ENCODE measurements at places on chromosomes 12 and 14.

- peak; percentile 27 for DNase-seq
These were observed 44.8 kb downstream of the CPSF6 start for GRCh38 chr12:69284131-69284530.

GRCh38 chr12:38907201-38907923, 2.0 kb upstream of the CPNE8 start:
- DNase-seq: no peak

- DNase-seq: no peak
These were observed 97.6 kb upstream of the DIO3 start for GRCh38 chr14:101463566-101464171.

DNA sequence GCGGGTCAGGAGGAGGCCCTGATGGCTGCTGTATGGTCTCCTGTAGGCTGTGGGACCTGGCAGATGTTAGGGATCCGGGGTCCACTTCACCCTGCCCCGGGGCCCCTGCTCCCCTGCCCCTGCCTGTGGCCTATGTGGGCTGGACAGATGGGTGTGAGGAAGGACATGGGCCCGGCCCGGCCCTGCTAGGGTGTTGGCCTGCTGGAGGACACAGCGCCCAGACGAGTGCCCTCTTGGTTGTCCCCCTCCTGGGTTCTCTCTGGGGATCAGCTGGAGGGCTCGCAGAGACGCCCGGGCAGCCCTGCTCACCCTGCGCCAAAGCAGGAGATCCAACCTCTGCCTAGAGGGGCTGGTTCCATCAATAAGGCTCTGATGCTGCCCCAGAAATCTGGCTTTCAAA, 36.2 kb downstream of the BEGAIN start:
- DNase-seq: no peak

GRCh38 chr12:24252602-24253001, 303.1 kb upstream of the SOX5 start:
- DNase-seq: no peak

DNA sequence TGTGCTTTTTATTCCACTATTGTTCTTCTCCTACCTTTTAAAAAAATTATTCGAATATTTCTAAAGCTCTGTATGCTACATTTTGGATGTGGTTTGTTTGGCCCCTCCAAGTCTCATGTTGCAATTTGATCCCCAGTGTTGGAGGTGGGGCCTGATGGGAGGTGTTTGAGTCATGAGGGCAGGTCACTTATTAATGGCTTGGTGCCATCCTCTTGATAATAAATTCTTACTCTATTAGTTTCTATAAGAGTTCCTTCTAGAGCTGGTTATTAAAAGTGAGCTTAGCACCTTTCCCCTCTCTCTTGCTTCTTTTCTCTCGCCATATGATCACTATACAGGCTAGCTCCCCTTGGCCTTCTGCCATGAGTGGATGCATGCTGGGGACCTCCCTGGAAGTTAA, 445.6 kb upstream of the PDE3A start:
- DNase-seq: no peak

GRCh38 chr12:93772003-93772700, 95.0 kb downstream of the CRADD start:
- peak; percentile 83 for DNase-seq

DNA sequence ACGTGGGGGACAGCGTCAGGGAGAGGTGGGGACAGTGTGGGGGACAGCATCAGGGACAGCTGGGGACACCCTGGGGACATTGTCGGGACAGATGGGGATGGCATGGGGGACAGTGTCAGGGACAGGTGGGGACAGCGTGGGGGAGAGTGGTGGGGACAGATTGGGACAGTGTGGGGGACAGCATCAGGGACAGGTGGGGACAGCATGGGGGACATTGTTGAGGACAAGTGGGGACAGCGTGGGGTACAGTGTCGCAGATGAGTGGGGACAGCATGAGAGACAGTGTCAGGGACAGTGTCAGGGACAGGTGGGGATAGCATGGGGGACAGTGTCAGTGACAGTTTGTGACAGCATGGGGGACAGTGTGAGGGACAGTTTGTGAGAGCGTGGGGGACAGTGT, 240.9 kb downstream of the TMEM121 start:
- no peak for DNase-seq

DNA sequence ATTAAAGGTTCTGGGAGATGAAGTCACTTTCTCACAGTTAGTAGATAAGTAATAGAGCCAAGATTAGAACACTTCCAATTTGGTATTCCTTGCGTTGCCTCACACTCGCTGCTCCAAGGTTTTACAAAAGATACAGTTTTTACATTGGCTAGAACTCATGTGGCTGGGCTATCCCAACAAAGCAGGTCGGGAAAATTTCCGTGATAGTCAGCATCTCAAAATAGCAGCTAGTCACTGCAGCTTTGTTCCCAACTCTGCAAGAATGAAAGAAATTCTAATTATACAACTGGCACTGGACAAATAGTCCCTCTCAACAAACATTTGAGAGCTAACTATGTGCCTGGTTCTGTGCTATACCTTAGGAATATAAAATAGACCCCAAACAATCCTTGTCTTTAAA, 24.6 kb upstream of the PPP1R12A start:
- no peak for DNase-seq

GRCh38 chr12:118709946-118710345, 271.4 kb upstream of the SRRM4 start:
- no peak for DNase-seq

GRCh38 chr14:104587641-104588040, 8.1 kb downstream of the C14orf180 start:
- DNase-seq: no peak

DNA sequence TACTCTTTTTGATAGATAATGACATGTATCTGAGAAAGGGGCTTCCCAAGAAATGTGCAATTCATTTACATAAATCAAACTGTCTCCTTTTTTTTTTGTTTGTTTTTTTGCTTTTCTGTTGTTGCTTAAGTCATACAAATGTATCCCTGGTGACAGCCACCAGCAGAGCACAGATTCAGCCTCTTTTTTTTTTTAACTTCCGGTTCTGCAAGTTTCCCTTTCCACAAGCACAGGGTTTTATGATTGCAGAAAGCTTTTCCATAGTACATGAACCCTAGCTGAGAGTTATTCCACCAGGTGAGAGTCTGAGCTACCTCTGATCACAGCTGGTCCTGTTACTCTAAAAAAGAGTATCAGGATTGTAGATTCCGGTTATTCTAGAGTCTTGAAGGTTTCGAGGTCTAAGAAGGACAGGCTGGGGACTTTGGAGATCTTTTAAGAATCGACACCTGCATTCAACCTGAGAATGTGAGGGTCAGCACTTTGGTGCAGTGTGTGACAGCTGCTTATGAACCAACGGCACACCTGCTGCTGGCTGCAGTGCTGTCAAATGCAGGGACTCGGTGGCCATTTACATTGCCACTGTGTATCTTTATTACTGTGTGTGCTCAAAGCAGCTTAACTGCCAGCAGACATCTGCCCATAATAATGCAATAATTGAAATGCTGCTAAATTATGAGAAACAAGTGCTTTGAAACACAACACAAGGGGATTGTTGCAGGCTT, 551.7 kb downstream of the NRXN3 start:
- DNase-seq: no peak

Data from NCI-H526 (cell line).